ENCODE measurements at places on chromosomes 7 and 10. TPM values are rescaled to one million over a fixed set of nuclear protein-coding genes. Genes with fewer than 3 reads are reported as not detected.
A peak's percentile ranks its signal among the peaks of the same experiment; 100 is the strongest.

Gene POLR2J3
- total RNA-seq = 18.5 TPM

Gene EVX1
- not detected for total RNA-seq

Gene OR9A2
- total RNA-seq = not detected

Gene ADAM8
- 0.77 TPM for total RNA-seq

Gene RAMP3
- not detected for total RNA-seq

DNA sequence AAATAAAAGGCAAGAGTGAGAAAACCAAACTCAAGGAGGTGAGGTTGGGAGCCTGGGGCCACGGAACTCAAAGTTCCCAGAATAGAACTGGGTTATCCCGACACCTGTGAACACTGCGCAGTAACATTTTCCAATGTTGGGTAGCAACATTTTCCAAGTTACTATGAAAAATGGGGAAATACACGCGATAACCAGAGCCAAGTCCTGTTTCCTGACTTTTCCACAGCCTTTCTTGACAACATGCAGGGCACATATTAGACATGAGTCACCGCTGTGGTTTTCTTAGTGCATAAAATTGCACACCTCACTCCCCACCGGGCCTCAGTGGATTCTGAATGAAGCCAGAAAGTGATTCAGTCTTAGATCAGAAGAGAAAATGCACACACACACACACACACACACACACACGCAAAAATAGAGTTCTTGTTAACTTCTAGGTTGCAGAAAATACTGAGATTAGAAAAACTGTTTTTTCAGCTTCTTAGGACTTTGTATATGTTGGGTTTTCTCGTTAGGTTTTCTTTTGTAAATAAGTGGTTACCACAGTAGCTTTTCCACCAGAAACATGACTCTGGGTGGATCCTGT lies 70.0 kb downstream of the CAMK1D start:
- DNase-seq = peak; percentile 94

DNA sequence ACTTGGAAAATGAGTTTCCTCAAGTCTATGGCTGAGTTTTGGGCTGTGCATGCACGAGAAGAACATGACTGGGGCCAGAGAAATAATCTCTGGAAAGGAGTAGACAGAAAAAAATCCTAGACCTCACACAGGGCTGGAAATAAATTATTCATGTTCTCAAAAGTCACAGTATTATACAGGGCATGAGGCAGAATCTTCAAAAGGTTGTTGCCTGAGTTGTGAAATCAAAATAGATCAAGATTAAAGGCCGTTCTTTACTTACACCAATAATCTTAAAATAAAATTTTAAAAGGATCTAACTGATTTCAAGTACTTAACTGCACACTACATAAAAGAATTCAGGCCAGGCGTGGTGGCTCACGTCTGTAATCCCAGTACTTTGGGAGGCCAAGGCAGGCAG lies 14.1 kb upstream of the CREM start:
- DNase-seq = no peak

GRCh38 chr7:55212176-55212575 lies 153.0 kb upstream of the LANCL2 start:
- no peak for DNase-seq

DNA sequence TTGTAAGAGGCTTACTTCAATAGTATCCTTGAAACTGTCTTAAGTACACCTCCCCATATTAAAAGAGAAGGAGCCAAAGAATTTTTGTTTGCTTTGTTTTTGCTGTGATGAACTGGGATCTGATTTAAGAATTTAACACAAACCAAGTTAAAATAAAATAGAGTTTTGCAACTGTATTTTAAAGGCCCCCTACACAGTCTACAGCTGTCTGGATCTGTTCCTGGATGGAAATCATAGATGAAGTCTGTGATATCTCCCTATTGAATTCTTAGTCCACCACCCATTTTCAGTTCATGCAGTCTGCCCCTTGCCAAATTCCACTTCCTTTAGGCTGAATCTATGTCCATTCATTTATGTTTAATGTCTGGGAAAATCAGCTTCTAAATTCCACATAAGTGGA lies 169.8 kb upstream of the MEOX2 start:
- DNase-seq = no peak

DNA sequence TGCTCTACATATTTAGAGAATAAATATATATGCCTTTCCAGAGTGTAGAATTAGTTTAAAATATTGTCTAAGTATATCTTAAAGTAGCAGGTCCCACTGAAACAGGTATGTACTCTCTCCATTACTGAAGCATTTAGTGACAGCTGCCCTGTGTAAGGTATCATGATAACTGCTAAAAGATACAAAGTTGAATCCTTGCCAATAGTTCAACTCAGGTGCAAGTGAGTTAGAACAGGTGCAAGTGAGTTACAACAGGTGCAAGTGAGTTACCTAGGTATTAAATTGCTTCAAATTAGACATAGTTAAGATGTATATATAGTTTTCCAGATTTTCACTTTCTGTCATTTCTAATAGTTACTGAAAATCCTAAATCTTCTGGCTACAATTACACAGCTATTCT lies 119.1 kb downstream of the CNOT4 start:
- DNase-seq = no peak

DNA sequence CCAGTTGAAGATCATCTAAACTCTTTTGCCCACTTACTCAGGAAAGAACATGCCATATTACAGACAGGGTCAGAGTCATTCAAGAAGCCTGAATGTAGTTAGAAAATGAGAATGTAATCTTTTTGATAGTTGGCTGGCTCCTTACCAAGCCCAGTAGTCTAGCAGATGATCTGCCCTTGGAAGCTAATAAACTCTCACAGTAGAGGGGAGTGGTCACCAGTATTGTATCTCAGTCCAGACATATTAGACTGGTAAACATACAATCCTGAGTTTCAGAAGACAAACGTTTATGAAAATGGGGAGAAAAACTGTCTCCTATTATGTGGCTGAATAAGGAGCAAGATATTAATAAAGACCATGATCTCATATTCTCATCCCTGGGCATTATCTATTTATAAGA lies 65.3 kb downstream of the SEPTIN7 start:
- no peak for DNase-seq

- DNase-seq = peak; percentile 37
Measured at GRCh38 chr10:97131181-97131628, 54.6 kb downstream of the SLIT1 start.

DNA sequence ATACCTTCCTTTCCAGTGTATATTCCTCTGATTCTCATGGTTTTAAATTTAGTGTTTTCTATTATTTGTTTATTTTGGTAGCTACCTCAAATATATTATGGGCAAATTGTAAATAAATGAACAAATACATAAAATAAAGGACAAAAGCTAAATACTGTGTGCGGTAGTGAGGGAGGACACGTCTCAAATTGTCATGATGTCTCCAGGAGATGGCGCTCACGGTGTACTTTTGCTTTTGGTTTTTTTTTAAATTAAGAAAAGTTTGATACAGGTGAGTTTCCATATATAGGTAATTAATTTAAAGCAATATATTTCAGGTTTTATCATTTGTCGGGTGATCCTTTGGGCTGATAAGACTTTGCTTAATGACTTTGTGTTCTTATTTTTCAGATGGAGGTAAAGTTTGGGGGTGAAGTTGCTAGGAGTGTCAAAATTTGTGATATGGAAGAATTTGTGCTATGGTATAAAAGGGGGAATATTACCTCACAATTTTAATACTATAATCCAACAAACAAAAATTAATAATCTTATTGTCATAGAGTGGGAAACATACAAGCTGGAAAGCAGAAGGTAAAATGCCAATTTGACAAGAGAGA lies 68.4 kb upstream of the TMEM229A start:
- no peak for DNase-seq

- DNase-seq = no peak
Measured at GRCh38 chr10:85851325-85851724, 515.3 kb downstream of the GRID1 start.

DNA sequence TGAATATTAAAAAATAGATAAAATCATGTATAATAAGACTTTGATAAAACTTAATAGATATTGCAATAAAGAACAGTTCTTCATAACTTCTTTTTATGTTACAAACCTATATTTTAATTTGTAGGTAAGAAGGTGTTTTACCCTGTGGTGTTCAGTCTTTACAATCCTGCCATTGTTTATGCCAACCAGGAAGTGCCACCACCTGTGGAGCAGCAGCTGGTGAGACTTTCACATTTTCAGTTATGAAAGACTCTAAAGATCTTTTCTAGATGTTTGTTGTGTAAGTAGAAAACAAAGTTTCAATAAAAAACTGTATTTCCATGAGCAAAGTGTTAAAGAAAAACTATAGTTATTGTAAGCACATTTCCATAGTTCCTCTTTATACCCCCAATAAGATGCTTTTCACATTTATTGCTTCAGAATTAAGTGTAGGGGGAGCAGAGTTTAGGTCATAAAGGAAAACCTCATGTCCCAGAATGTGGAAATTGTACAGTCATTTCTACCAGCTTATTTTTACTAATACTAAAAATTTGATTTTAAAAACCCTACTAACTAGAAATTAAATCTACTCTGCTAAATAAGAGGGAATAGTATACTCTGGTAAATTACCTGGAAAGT lies 28.7 kb downstream of the CSGALNACT2 start:
- no peak for DNase-seq

DNA sequence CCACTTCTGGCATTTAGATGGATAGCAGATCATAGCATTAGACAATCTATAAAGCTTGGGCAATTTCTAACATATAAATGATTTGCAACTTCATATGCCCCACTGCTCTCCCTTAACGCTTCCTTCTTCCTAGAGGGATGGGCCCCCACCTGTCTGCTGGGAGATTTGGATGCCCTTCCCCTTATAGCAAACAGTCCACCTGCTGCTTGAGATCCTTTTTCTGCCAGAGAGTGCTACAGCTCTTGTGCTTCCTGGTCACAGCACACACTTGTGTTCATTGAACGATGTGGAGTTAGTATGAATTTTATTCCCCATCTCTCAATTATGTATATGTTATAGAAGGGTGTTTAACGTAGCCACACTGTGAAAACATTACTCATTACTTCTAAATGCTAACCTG lies 10.4 kb upstream of the PCGF5 start:
- DNase-seq = no peak

DNA sequence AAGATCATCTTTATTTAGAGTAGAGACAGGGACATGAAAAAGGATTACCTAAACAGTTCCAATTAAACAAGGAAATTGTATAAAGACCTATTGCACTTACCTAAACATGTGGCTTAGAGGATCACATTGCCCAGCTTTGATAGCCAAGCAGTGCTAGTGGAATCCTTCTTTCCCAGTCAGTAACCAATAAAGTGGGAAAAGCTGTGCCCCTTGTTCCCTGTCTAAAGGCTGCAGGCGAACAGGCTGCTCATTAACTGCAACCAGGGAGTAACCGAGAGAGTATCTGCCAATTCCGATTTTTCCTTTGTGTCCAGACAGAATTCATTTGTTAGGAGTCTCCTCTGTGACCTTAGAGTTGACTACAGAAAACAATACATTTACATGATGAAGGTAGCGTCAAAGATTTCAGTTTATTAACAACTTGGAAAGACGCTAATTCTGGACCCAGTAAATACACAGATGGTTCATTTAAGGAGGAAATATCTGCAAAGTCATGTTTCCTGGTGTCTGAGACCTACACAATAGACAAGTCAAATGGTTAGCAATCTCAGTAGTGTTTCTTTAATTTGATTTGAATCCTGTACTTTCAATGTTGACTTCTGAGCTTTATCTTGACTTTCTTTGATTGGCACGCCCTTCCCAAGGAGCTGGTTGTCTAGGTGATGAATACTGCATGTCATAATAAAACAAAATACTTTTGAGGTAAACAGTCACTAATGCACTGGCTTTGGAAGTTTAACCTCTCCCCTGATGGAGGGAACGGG lies 57.3 kb upstream of the MET start:
- no peak for DNase-seq

Gene OR9A4
- total RNA-seq = not detected

All from LHCN-M2 (cell line).